ENCODE measurements at places on chromosomes 11 and 22. TPM values are rescaled to one million over a fixed set of nuclear protein-coding genes. Genes with fewer than 3 reads are reported as not detected.

OR5J2 gene
- not detected for total RNA-seq

MAP6 gene
- 2.4 TPM for total RNA-seq

MS4A1 gene
- total RNA-seq = not detected

DDIAS gene
- 2.2 TPM for total RNA-seq

SAA4 gene
- total RNA-seq = not detected

BIK gene
- total RNA-seq = not detected
